Activated naive CD8-positive, alpha-beta T cell treated with anti-CD3 and anti-CD28 coated beads for 36 hours (primary cell): ENCODE measurements at places on chromosomes 6 and 20. TPM values are rescaled to one million over a fixed set of nuclear protein-coding genes. Genes with fewer than 3 reads are reported as not detected.

GSTA2 gene
- not detected for total RNA-seq

- H3K4me3 ChIP-seq: no peak overlapping the region
- H3K27ac ChIP-seq: no peak overlapping the region
- H3K36me3 ChIP-seq: peaks cover 16% of the 10 kb centered on the region
- no peak for DNase-seq
- no peaks in the 10 kb centered on the region for H3K4me1 ChIP-seq
Observed at GRCh38 chr20:32167552-32167951, 40.0 kb downstream of the PLAGL2 start.

DNA sequence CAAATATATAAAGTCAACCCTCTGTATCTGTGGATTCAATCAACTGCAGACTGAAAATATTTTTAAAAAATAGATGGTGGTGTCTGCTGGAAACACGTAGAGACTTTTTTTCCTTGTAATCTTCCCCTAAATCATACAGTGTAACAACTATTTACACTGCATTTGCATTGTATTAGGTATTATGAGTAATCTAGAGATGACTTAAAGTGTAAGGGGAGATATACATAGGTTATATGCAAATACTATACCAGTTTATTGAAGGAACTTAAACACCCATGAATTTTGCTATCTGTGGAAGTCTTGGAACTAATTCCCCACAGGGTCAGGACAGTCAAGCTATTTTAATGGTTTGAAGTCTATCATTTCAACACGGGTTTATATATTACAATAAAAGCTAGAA, 10.2 kb downstream of the HDAC2 start:
- H3K27me3 ChIP-seq: no peaks in the 10 kb centered on the region
- H3K27ac ChIP-seq: no peak overlapping the region
- H3K36me3 ChIP-seq: peaks cover 17% of the 10 kb centered on the region

DNA sequence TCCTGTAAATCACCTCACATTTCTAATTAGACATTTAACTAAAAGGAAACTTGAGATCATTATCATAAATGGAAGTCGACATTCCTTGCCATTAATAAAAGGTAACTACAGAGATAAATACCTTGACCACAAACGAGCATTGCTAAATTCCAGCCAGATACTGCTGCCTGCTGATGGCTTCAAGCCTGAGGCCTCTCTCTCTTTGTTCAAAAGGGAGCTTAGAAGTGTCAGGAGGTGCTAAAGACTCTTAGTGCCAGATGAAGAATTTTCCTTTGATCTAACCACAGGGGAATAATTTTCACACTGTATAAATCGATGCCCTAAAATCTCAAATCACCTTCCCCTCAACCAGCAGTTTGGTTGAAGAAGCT, 248.2 kb upstream of the PMEPA1 start:
- H3K27me3 ChIP-seq: no peaks in the 10 kb centered on the region
- no peak overlapping the region for H3K27ac ChIP-seq
- no peaks in the 10 kb centered on the region for H3K4me1 ChIP-seq
- no peak for DNase-seq

SRMS gene
- not detected for total RNA-seq
